Islet precursor cell (in vitro differentiated cells): ENCODE measurements at places on chromosomes 4 and X.

DNA sequence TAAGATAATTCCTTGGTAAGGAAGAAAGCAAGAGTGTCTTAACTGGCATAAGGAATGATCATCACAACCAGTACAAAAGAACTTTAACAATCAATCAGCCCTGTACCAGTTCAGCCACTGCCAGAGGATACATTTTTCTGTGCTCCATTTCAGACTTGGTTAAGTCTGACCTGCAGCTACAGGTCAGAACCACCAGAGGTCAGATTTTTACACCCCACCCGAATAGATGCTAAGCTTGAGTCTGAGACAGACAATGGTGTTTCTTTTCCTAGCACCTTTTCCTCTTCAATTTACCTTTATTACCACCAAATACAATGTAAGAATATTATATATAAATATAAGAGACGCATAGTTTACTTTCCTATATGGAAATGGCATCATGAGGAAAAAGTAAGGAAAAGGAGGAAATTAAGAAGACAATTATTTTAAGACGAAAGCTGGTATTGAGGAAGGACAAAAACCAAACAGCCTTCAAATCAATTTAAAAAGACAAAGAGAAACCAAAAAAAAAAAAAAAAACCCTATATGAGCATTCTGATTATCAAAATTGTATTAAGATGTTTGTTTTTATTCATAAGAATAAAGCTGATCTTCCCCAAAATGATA is 215.3 kb upstream of the TTC29 start:
- peak; percentile 71 for DNase-seq

- DNase-seq = no peak
Observed at GRCh38 chr4:10608501-10609219, 75.9 kb downstream of the CLNK start.

- DNase-seq = no peak
Observed at GRCh38 chr4:175424111-175424510, 388.0 kb downstream of the GPM6A start.

DNA sequence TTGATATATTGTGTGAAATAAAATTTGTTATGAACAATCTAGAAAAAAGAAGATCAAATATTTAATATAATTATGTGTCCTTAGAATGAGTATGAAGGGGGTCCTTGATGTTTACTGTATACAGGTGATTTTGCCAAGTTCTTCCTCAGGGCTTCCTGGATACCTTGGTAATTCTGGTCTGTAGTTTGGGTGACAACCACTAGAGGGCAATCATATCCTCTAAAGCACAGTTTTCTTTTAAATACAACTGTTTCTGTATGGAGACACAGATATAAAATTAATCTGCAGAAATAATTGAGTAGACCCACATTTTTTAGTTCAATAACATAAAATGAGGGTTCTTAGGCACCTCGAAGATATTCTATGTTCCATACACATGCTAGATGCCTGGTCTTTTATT is 157.7 kb downstream of the SPANXN1 start:
- no peak for DNase-seq

DNA sequence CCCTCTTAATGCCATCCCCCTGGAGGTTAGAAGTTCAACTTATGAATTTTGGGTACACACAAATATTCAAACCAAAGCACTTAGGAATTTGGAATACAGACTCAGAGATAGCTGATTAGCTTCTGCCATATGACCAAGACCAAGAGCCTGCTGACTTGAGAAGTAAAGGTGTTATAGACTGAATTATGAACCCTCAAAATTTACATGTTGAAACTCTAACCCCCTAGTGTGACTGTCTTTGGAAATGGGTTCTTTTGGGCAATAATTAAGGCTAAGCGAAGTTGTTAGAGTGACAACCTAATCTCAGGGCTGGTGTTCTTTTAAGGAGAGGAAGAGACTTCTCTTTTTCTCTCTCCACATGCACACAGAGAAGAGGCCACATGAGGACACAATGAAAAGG is 151.2 kb downstream of the COX18 start:
- no peak for DNase-seq

GRCh38 chrX:40671126-40671525 is 23.8 kb upstream of the CXorf38 start:
- peak; percentile 63 for DNase-seq

DNA sequence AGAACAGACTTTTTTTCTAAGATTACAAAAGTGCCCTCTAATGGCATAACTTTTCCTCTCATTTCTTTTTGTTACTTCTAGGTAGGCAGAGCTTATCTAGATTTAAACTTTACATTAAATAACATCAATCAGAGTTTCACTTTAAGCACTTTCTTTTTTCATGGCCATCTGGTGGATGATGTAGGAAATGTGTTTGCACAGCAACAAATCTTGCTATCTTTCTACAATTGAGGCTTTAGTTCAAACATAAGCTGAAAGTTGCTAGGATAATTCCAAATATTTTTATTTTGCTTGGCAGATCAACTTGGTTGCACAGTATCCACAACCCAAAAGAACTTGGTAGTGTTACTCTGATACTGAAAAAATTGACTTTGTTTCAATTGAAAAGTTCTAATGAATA is 22.0 kb downstream of the NDNF start:
- DNase-seq = no peak

DNA sequence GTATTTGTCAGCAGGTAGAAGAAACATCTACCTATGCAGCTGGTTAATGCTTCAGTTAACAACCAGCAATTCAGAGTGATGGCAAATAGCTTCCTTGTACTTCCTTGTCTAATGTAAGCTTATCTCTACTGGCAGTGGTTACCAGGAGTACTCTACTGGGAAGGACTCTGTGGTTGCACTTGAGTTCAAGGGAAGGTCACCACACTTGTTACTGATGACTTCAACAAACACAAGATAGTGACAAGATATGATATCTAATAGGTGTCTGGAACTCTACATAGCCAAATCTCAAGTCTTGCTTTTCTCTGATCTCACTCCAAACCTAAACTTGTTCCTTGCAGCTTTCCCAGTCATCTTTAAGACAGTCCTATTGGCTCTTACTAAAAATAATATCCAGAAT is 1644.9 kb upstream of the TENM3 start:
- DNase-seq = no peak

- peak; percentile 85 for DNase-seq
Observed at GRCh38 chr4:180028682-180029081, 2214.5 kb upstream of the TENM3 start.

DNA sequence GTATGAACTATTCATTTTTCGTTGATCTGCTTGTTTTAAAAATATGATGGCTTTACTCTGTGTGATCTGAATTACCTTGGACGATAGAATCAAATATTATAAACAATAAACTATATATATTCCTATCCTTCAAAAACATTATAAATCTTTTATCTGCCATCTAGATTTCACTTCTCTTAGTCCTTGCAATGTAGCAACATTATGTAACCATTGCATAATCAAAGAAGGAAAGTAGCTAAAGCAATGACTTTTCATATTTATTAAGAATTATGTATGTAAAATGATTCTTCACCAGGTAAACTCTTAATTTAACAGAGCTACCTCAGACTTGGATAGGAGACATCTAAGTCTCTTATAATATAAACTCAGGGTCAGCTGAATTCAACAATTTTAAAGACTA is 210.5 kb downstream of the ADAMTS3 start:
- DNase-seq = no peak

- DNase-seq = no peak
Observed at GRCh38 chrX:39475372-39475771, 622.4 kb downstream of the BCOR start.

GRCh38 chr4:150720973-150721518 is 139.1 kb downstream of the MAB21L2 start:
- no peak for DNase-seq

DNA sequence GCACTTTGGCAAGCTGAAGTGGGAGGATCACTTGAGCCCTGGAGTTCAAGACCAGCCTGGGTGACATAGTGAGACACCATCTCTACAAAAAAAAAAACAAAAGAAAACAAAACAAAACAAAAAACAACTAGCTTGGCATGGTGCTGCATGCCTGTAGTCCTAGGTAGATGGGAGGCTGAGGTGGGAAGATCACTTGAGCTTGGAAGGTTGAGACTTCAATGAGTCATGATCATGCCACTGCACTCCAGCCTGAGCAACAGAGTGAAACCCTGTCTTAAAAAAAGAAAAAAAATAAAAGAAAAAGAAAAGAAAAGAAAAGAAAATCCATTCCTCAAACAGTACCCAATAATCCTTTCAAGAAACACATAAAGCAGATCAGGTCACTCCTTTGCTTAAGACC is 14.9 kb upstream of the ERCC6L start:
- DNase-seq = no peak

DNA sequence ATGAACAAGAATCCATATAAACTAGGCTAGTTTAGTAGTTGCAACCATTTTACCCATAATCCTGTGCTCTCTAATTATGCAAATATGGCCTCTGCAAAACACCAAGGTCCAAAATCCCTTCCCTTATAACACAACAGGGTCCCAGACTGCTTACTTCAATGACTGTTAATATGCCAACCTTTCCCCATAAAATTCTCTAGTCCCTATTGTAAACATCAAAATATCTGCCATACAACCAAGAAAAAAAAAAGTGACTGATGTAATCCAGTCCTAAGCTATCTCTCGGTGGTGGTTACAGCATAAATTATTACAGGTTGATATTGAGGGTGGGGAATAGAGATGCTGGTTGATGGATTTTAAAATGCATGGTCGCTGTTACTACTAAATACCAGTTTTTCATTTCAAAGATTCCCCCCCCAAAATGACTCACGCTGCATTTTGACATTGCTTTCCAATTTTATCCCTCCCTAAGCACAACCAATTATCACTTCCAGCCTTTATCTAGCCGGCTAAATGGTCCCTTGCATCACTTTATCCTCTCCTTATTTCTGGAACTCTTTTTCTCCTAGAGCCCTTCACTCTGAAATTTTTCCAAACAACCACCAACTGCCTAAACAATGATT is 44.8 kb downstream of the TSPAN5 start:
- DNase-seq = no peak

DNA sequence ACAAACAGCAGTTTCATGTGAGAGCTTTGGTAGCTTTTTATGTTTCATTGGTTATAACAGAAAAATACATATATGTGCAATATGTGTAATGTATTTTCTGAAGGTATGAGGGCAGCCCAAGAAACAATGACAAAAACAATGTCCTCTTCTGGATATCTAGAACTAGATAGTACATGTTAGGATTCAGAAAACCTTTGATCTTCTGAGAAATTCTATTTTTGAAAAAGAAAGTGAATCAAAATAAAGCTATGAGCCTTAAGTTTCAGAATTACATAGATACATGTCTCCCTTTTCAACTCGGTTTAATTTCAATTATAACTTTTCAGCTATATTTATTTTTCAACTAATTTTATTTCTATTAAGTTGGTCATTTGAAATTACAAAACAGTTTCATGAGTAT is 131.9 kb downstream of the REELD1 start:
- no peak for DNase-seq

- DNase-seq = no peak
Observed at GRCh38 chrX:152641256-152641875, 3.7 kb downstream of the GABRQ start.
